ENCODE measurements at places on chromosomes 6 and 20. TPM values are rescaled to one million over a fixed set of nuclear protein-coding genes. Genes with fewer than 3 reads are reported as not detected.

- peak; percentile 7 for DNase-seq
These were observed 14.9 kb upstream of the FAM210B start for GRCh38 chr20:56343861-56344381.

Gene PERP
- total RNA-seq = 9.1 TPM

DNA sequence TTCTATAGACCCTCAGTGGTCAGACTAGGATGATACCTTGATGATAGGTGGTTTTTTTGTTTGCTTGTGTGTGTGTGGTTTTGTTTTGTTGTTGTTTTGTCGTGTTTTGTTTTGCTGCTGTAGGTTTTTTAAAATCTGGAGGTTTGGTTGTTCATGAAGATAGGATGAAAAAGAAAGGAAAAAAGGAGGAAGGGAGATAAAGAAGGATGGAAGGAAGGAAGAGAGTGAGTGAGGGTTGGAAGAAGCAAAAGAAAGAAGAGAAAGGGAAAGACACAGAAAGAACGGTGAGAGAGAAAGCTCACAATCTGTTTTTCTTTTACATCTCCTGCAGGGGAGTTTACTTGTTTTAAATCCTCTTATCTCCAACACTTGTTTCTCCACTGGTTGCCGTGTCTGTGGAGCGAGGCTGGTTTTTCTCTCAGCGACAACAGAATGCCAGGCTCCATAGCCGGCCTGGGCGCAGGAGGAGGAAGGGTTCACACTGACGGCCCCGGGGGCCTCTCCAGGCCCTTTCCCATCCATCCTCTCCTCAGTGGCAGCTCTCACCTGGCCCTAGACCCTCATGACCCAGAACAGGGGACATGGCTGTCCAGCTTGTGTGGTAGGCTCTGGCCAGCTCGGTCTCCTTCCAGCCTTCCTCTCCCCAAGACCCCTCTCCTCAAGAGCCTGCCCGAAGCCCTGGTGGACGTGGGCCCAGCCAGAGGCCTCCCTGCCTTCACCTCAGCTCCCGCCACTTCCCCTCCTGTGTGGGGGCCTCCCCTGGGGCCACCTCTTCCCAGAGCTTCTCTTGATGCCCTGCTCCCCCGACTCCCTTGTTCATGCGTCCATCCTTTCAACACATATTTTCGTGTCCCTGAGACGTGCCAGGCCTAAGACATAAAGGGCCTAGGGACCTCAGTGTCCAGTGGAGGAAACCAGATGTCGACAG, 168.4 kb downstream of the VEGFA start:
- DNase-seq = no peak

- no peak for DNase-seq
These were observed 3.0 kb downstream of the CASS4 start for GRCh38 chr20:56414842-56415765.

Gene C2
- total RNA-seq = 3.7 TPM

Gene HLA-DQA1
- not detected for total RNA-seq

- no peak for DNase-seq
These were observed 93.3 kb downstream of the EDN1 start for GRCh38 chr6:12383448-12383847.

Gene SIRPB1
- total RNA-seq = 0.75 TPM

Gene SMLR1
- not detected for total RNA-seq

Data from G401 (cell line).